DMS79 treated with DMSO at 0.1 percent for 48 hours (cell line): ENCODE measurements at places on chromosomes 12 and 14.

DNA sequence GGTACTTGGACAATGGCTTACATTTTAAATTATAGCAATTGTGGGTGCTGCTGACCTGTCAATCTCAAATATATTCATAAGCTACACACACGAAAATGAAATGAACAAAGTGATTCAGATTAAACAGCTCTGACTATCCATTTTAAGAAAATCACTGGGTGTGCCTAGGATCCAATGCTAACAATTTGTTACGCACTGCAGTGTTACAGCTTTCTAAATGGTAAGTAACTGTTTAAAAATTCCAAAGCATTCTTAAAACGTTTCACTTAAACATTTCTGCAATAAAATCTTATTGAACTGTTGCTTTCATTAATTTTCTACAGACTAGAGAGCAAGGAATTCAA, 18.9 kb downstream of the LMO3 start:
- no peak for DNase-seq

DNA sequence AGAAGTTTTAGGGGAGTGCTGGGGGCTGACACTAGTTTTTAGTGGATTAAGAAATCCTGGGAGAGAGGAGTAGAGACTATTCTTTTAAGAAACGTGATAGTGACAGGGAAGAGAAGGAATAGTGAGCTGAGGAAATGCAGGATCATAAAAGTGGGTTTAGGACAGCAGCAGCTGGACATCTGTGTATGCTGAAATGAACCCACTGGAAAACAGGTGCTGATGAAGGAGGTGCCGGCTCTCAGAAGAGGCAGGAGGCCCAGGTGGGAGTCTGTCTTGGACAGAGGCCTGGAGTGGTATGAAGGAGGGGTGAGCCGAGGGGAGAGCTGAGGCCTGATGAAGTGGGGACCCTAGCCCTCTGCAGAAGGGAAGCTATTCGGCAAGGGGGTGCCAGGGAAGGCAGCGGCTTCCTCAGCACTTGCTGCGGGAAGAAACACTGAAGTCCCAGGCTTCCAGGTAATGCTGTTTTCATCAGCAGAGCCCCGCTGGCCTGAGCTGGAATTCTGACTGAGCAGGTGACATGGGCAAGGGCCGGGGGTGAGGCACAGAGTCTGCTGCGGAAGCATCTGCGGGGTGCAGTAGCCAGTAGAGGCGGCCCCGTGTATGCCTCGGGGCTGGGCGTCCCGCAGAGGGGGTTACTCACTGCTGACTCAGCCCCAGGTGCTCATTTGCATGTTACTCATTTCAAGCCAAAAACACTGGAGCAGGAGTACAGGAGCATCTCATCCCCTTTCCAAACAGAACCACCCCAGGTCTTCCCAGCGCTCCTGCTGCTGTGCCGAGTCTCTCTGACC, 89.7 kb downstream of the TMCC3 start:
- DNase-seq = no peak

DNA sequence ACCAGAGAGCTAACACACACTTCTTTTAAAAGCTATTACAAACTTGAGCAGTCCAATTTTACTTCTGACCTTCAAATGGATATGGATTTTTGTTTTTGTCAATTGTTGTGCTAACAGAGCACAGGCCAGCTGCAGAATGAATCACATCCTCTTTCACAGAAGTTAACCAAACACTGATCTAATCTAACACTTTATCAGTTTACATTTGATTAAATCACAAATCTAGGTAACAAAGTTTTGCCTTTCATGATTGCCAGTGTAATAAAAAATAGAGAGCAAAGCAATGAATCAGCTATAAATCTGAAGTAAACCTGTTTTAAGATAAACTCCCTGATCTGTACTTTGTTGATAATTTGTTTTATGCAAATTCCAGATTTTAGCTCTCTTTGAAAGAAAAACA, 273.1 kb upstream of the RGS6 start:
- DNase-seq = no peak

DNA sequence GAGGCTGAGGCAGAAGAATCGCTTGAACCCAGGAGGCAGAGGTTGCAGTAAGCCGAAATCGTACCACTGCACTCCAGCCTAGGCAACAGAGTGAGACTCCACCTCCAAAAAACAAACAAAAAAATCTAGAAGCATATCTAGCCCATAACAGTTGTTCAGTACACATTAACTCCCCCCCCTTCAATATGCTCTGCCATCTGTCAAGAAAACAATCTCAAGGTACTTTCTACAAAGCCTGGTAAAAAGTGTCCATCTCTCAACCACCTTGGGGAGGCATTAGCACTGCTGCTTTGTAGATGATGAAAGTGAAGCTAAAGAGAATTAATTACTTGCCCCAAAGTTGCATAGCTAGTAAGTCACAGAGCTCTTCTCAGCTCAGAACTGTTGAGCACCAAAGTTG, 24.9 kb downstream of the LGALS3 start:
- no peak for DNase-seq

DNA sequence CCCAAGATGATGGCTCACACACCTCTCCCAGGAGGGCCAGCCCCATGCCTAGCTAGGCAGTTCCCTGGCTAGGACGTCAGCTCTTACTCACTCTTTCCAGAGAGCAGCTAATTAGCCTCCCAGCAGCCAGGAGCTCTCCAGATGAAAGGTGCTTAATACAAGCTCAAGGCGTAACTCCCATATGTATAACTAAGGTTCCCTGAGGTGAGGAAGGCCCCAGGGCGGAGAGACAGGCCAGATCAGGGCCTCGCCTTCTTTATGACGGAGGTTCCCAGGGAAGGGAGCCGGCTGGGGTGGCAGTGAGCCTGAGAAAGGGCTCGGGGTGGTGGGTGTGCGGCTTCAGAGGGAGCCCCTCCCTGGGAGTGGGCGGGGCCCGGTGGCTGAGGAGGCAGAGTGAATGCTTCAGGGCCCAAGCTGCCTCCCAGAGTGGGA, 26.4 kb upstream of the ZFP36L1 start:
- no peak for DNase-seq

GRCh38 chr14:103763730-103764488, 48.3 kb downstream of the ZFYVE21 start:
- DNase-seq = no peak

GRCh38 chr12:131349397-131350127, 361.3 kb upstream of the SFSWAP start:
- no peak for DNase-seq

GRCh38 chr14:91947475-91948184, at the start of gene FBLN5:
FBLN5 (minus strand) TSS chr14:91947694; CDS start chr14:91947229, 465 bp downstream.
- peak; percentile 71 for DNase-seq

GRCh38 chr12:10121278-10121677, 8.7 kb downstream of the CLEC7A start:
- no peak for DNase-seq

GRCh38 chr14:69882116-69882864, 3.1 kb downstream of the SMOC1 start:
- no peak for DNase-seq
